ENCODE measurements at places on chromosomes 4 and X. TPM values are rescaled to one million over a fixed set of nuclear protein-coding genes. Genes with fewer than 3 reads are reported as not detected.

GRCh38 chr4:38664706-38665401 lies 855 bp downstream of the KLF3 start:
- DNase-seq, result peak; percentile 24

GRCh38 chr4:19850909-19851308 lies 400.8 kb upstream of the SLIT2 start:
- peak; percentile 90 for DNase-seq

DNA sequence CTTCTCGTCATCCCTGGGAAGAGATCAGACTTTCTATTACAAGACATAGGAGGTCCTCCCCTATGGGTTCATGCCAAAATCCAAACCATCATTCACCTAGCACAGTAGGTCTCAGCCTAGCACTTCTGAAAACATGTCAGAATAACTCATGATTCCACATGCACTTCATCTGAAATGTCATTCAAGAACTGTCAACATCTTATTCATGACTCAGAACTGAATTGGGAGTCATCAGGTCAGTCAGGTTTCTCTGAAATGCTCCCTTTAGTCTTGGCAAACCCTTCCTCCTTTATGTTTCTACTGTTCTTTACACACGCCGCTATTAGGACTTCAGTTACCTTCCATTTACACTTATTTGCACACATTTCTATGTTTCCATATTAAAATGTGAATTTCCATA lies 67.2 kb downstream of the ANTXR2 start:
- DNase-seq, result peak; percentile 51

DNA sequence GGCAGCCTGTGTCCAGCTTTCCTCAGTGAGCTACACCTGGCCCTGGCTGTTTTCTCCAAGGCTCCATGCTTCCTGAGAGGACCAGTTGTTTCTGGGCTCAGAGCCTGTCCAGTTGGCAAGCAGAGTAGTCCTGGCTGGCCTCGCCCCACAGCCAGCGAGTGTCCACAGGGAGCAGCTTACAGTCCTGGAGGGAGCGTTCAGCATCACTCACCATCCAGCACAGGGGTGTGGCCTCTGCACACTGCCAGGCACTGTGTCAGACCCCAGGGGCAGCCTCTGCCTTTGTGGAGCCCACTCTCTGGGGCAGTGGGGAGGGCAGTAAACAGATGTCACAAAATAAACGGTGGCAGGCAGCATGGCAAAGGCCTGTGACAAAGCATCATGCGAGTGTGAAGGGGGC lies 23.9 kb downstream of the EVC start:
- no peak for DNase-seq

DNA sequence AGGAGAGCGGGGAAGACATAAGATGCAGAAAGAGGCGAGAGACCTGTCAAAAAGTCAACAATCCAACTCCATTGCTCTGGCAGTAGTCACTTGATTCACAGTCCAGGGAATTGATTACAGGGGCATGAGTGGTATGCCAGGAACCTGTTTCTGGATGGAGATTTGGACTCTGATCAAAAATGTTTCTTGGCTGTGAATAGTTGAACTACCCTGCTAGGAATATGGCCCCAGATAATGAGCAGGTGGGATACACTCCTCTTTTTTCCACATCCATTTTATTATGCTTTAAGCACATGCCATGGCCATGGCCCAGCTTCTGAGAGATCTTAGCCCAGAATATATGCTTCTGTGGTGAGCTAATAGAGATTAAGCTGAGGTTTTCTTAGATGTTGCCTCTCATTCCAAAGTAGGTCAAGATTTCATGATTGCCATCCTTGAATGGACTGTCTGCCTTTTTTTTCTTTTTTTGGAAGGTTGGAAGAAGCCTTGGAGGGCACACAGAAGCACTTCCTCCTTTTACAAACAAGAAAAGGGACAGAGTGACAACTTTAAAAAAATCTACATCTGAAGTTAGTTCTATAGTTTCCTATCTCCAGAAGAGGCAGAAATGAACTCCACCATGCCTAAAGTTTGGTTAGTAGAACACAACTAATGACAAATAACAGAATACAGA lies 121.9 kb downstream of the KIT start:
- DNase-seq, result no peak

Gene APBB2
- 39.1 TPM for total RNA-seq

Gene TEX13C
- not detected for total RNA-seq

Gene ACOX3
- total RNA-seq, result 10.7 TPM

Gene KLHL4
- 3.0 TPM for total RNA-seq

All from RPMI7951 (cell line).